ENCODE measurements at places on chromosomes 2 and 18.

GRCh38 chr2:85949280-85949679, 60.5 kb upstream of the ST3GAL5 start:
- H3K4me1 ChIP-seq: peaks cover 12% of the 10 kb centered on the region
- no peak overlapping the region for H3K4me3 ChIP-seq
- no peak for DNase-seq
- no peaks in the 10 kb centered on the region for H3K27me3 ChIP-seq

DNA sequence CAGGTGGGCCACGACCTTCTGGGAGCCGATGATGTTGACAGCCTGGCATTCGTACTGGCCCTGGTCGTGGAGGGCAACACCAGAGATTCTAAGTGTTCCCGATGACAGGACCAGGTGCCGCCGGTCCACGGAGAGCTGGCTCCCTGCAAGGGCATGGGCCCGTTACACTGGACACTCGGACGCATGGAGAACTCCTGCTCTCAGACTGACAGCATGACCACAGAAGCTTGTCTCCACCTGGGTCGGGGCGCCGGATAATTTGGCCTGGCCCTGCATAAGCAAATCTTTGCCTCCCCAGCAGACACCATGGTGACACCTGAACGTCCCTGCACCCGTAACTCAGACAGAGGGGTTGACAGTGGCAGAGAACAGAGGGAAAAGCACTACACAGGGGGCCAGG, 80.7 kb downstream of the PXDN start:
- DNase-seq: no peak
- no peak overlapping the region for H3K27ac ChIP-seq
- no peak overlapping the region for H3K4me3 ChIP-seq
- no peaks in the 10 kb centered on the region for H3K36me3 ChIP-seq
- H3K27me3 ChIP-seq: no peaks in the 10 kb centered on the region

DNA sequence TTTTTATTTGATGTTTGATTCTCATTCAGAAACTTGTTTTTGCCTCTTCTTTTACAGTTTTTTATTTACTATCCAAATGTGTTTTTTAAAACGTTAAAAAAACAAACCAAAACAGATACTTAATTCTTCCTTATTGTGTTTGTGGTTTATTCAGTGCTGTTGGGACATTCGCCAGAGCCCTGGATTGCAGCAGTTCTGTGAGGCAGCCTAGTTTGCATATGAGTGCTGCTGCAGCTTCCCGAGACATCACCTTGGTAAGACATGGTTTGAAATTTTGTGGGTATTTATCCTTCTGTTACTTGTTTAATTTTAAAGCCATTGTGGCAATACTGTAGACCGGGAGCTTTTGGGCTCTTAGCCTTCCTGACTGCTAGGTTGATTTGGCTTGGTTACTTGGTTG, 91.2 kb downstream of the MTA3 start:
- H3K36me3 ChIP-seq: no peaks in the 10 kb centered on the region
- DNase-seq: no peak
- no peak overlapping the region for H3K27ac ChIP-seq
- no peaks in the 10 kb centered on the region for H3K27me3 ChIP-seq
- no peak overlapping the region for H3K4me3 ChIP-seq

DNA sequence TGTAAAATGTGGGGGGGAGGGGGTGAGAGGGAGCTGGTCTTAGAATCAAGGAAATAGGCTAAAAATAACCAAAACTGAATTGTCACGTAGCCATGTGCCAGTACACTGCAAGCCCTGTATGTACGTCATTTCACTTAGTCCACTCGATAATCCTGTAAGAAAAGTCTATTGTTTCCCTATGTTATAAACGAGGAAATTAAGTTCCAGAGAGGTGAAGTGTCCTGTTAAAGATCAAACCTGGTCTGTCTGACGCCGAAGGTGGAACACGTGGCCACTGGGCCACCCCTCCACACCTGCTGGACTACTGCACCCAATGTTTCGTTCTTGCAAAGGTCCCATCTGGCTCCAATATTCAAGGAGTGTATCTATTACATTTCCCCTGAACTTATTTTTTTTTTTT, 29.6 kb downstream of the TFCP2L1 start:
- H3K27ac ChIP-seq: no peak overlapping the region
- no peak for DNase-seq
- no peak overlapping the region for H3K4me3 ChIP-seq

DNA sequence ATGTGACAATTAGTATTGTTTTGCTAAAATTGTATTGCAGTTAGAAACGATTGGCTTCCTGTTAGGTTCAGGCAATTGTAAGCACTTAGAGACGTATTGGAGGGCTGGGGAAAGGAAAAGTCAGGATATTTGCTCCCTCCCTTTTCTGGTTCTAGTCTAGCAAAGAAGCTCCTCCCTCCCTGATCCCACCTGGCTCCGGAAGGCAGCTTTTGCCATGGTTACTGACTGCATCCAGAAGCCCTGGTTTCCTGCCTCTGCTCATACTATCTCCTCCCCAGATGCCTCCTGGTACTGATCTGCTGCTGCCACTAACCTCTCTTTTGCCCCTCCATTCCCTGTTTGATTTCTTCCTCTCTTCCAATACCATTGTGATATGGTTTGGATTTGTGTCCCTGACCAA, 275.9 kb downstream of the MREG start:
- no peak overlapping the region for H3K27ac ChIP-seq
- H3K4me1 ChIP-seq: no peaks in the 10 kb centered on the region
- no peaks in the 10 kb centered on the region for H3K36me3 ChIP-seq

- DNase-seq: peak; percentile 7
- H3K4me1 ChIP-seq: no peaks in the 10 kb centered on the region
- H3K4me3 ChIP-seq: no peak overlapping the region
- no peaks in the 10 kb centered on the region for H3K27me3 ChIP-seq
- H3K27ac ChIP-seq: no peak overlapping the region
- H3K36me3 ChIP-seq: no peaks in the 10 kb centered on the region
Measured at GRCh38 chr18:43789234-43790000, 512.1 kb upstream of the SYT4 start.

DNA sequence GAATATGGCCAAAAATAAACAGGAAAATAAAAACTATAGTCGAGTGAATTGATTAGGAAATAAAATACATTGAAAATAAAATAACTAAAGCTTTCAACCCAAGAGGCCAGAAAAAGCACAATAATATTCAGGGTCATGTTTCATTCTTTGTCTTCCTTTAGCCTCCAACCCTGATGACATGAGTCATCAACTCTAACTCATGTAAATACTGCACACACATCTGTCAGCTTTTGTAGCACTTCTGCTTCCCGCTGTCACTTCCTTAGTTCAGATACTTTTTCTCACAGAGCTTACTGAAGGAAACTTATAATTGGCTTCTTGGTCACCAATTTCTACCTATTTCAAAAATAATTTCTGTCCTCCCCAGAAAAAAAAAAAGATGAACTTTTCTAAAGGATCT, 112.8 kb downstream of the UPP2 start:
- no peaks in the 10 kb centered on the region for H3K36me3 ChIP-seq
- no peak for DNase-seq
- H3K4me3 ChIP-seq: no peak overlapping the region
- no peak overlapping the region for H3K27ac ChIP-seq

DNA sequence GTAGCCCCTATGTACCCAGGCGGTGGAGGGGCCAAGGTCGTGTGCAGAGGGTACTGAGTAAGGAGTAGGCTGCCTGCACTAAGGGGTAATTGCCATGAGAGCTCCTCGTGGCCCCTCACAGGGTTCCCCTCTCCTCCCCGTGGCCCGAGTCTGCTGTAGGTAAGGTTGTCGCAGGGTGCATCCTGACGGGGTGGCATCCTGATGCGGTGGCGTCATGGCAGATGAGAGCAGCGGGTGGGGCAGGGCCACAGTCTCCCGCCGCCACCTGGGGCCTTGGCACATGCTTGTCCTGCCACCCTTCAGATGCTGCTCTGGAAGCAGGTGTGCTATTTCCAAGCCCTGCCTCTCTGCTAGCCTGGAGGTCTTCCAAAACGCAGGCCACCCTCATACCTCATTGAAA, 89.7 kb downstream of the EIPR1 start:
- H3K27ac ChIP-seq: no peak overlapping the region
- no peak overlapping the region for H3K4me3 ChIP-seq
- H3K4me1 ChIP-seq: no peaks in the 10 kb centered on the region
- H3K36me3 ChIP-seq: no peaks in the 10 kb centered on the region
- DNase-seq: no peak

DNA sequence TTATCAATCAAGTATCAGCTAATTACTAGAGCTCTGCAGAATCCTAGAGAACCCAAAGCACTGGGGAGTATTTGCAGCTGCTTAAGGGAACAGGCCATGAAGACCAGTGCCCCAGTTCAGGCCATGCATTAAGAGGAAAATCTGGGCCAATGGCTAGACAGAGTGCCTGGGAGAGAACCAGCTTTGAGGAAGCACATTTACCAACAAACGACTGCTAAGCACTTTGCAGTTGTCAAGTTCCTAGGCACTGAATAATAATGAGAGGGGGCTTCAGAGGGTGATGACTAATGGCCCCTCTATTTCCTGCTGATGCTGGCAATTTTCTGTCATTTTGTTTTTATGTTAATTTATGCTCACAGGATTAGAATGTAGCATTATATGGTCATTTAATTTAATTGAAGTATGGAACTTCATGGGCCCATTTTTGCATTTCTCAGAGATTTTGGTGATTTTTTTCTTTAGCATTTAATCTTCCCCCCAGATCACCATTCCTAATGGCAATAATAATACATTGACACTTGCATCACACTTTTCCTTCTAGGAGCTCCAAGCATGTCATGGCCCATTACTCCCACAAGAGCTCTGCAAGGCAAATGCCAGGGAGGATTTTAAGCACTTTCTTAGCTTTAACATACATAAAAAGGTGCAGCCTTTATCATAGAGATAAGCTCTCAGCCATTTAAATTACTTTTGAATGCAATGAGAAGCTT, 147.7 kb upstream of the SPATS2L start:
- no peaks in the 10 kb centered on the region for H3K36me3 ChIP-seq
- H3K4me1 ChIP-seq: no peaks in the 10 kb centered on the region
- no peaks in the 10 kb centered on the region for H3K27me3 ChIP-seq
- H3K27ac ChIP-seq: no peak overlapping the region
- H3K4me3 ChIP-seq: no peak overlapping the region

- H3K27ac ChIP-seq: no peak overlapping the region
- H3K4me3 ChIP-seq: no peak overlapping the region
- H3K4me1 ChIP-seq: no peaks in the 10 kb centered on the region
- no peaks in the 10 kb centered on the region for H3K36me3 ChIP-seq
Measured at GRCh38 chr2:57181315-57182038, 865.1 kb upstream of the VRK2 start.

DNA sequence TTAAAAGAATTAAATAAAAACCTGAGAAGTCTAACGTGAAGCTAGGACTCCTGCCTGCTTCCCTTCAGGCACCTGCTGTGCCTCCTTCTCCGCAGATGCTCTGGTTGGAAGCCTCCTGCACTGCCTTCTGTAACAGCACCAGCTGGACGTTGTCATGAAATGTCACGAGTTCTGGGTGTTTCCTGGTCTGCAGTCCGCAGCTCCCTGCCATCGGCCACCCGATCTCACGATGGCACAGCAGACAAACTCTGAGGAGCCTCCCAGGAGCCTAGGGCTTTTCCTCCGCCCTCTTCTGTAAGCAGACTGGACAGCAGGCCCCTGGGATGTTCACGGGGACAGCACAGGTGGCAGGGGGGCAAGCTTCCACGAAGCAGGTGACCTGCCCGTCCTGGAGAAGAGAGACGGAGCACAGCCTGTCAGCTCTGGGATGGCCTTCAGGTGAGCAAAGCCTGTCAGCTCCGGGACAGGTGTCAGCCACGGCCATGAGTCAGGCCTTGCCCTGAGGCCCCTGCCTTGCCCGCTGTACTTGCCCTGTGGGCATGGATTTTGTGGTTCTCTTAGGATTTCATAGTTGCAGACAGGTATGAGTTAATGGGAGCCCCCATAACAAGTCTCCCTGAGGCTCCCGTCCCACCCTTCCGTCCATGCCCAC, 110.3 kb downstream of the PXDN start:
- peaks cover 29% of the 10 kb centered on the region for H3K36me3 ChIP-seq
- no peak overlapping the region for H3K27ac ChIP-seq
- DNase-seq: no peak
- H3K4me3 ChIP-seq: no peak overlapping the region

DNA sequence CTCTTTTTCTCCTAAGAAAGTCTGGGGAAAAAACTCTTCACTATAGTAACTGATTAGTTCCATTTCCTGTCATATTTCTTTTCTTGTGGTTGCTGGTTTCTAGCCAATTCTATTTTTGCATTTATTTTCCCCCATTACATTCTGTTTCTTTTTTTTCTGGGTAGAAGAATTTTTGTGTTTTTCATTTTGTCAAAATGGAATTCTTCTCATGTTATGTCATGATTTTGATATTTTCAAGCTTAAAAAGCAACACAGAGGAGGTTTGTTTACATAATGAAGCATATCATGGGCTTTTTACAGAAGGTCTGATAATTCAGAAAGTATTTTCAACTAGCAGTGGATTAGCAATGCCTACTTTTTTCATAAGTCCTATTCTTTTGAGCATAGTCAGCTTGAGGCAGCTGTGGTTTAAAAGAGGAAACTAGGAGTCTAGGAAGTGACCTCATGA, 102.0 kb downstream of the MAP2 start:
- H3K4me1 ChIP-seq: peaks cover 3% of the 10 kb centered on the region
- DNase-seq: no peak
- no peaks in the 10 kb centered on the region for H3K27me3 ChIP-seq

GRCh38 chr2:49248506-49248905, 94.2 kb upstream of the FSHR start:
- H3K27me3 ChIP-seq: no peaks in the 10 kb centered on the region
- no peak overlapping the region for H3K4me3 ChIP-seq
- H3K4me1 ChIP-seq: no peaks in the 10 kb centered on the region
- DNase-seq: no peak
- H3K27ac ChIP-seq: no peak overlapping the region

DNA sequence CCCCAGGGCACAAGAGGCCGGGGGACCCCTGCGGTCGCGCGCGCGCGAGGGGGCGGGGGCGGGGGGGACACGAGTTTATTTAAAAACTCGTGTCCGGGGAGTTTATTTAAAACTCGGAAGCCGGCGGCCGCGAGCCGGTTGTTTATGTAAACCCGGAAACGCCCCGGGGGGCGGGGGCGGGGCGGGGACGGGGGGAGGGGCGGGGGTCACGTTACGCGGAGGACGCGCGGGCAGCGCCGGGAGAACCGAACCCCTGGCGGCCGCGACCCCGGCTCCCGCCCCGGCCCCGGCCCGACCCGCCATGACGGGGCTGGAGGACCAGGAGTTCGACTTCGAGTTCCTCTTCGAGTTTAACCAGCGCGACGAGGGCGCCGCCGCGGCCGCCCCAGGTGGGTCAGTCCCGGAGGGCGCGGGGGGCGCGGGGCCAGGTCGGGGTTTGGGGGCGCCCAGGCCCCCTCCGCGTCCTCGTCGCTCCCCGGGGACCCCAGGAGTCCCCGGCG, 4.4 kb downstream of the NFATC1 start:
- DNase-seq: peak; percentile 54
- no peaks in the 10 kb centered on the region for H3K27me3 ChIP-seq
- peak overlapping the region; percentile 85 for H3K27ac ChIP-seq

Measured in heart right ventricle (tissue), 16 donors.